ENCODE measurements at places on chromosomes 13 and 19.

- DNase-seq: no peak
Measured at GRCh38 chr13:81171065-81171647, 830.2 kb upstream of the SPRY2 start.

GRCh38 chr13:98988277-98988676 lies 10.4 kb upstream of the DOCK9 start:
- DNase-seq: no peak

GRCh38 chr19:54391589-54392061 lies 23.6 kb upstream of the TTYH1 start:
- no peak for DNase-seq

- no peak for DNase-seq
Measured at GRCh38 chr13:74761801-74762757, 627.9 kb upstream of the KLF12 start.

- DNase-seq: no peak
Measured at GRCh38 chr19:11781295-11782057, 14.7 kb downstream of the ZNF441 start.
